Smooth muscle cell of bladder (primary cell): ENCODE measurements at places on chromosomes 11 and 22. TPM values are rescaled to one million over a fixed set of nuclear protein-coding genes. Genes with fewer than 3 reads are reported as not detected.

SLC22A6 gene
- not detected in 2 replicates for total RNA-seq

SERPIND1 gene
- total RNA-seq = 0.14 TPM in 1 of 2 replicates, not detected in the other

MAJIN gene
- total RNA-seq = not detected in 2 replicates

OR2AT4 gene
- not detected in 2 replicates for total RNA-seq

OR51B2 gene
- total RNA-seq = 0.18 TPM in 1 of 2 replicates, not detected in the other

ISX gene
- total RNA-seq = not detected in 2 replicates

RTN4R gene
- total RNA-seq = 0.14 and 0.28 TPM in 2 replicates

RASSF10 gene
- total RNA-seq = not detected in 2 replicates

LRRC10B gene
- not detected in 2 replicates for total RNA-seq

HIRA gene
- 19.5 and 21.3 TPM in 2 replicates for total RNA-seq

PRMT3 gene
- total RNA-seq = 12.9 and 13.7 TPM in 2 replicates

DGCR6 gene
- total RNA-seq = 0.71 and 1.3 TPM in 2 replicates

PARVA gene
- 38.3 and 42.9 TPM in 2 replicates for total RNA-seq

APOL1 gene
- total RNA-seq = 30.2 and 44.3 TPM in 2 replicates

VSIG10L2 gene
- total RNA-seq = 0.14 TPM in 1 of 2 replicates, not detected in the other

FXYD2 gene
- not detected in 2 replicates for total RNA-seq

CHST1 gene
- total RNA-seq = 0.14 and 0.37 TPM in 2 replicates

GRAMD1B gene
- total RNA-seq = 0.71 and 0.83 TPM in 2 replicates

NRXN2 gene
- total RNA-seq = 0.57 and 0.74 TPM in 2 replicates

PRODH gene
- total RNA-seq = under 0.01 and 0.18 TPM in 2 replicates

TMPRSS13 gene
- total RNA-seq = not detected in 2 replicates

PLAAT2 gene
- 0.18 TPM in 1 of 2 replicates, not detected in the other for total RNA-seq

RIMBP3B gene
- total RNA-seq = 0.14 and 0.18 TPM in 2 replicates

OR5AS1 gene
- total RNA-seq = not detected in 2 replicates

TRMU gene
- total RNA-seq = 26.5 and 30.6 TPM in 2 replicates

IGSF22 gene
- total RNA-seq = under 0.01 TPM in 1 of 2 replicates, not detected in the other

ROBO4 gene
- 0.14 and 0.46 TPM in 2 replicates for total RNA-seq

PDGFB gene
- 0.09 and 0.14 TPM in 2 replicates for total RNA-seq

MRPL23 gene
- 129 and 210 TPM in 2 replicates for total RNA-seq

CLTCL1 gene
- total RNA-seq = 7.0 and 7.8 TPM in 2 replicates

FOLR2 gene
- total RNA-seq = not detected in 2 replicates

RPS25 gene
- total RNA-seq = 746 and 870 TPM in 2 replicates

RASL10A gene
- total RNA-seq = under 0.01 TPM in 1 of 2 replicates, not detected in the other
